Activated CD8-positive, alpha-beta T cell treated with anti-CD3 and anti-CD28 coated beads for 36 hours (primary cell): ENCODE measurements at places on chromosomes 7 and 10. TPM values are rescaled to one million over a fixed set of nuclear protein-coding genes. Genes with fewer than 3 reads are reported as not detected.

Gene GSDME
- 5.2 TPM for total RNA-seq

Gene FAM24B
- 10.6 TPM for total RNA-seq

Gene PLA2G12B
- not detected for total RNA-seq

Gene TDRD1
- total RNA-seq: 0.05 TPM

DNA sequence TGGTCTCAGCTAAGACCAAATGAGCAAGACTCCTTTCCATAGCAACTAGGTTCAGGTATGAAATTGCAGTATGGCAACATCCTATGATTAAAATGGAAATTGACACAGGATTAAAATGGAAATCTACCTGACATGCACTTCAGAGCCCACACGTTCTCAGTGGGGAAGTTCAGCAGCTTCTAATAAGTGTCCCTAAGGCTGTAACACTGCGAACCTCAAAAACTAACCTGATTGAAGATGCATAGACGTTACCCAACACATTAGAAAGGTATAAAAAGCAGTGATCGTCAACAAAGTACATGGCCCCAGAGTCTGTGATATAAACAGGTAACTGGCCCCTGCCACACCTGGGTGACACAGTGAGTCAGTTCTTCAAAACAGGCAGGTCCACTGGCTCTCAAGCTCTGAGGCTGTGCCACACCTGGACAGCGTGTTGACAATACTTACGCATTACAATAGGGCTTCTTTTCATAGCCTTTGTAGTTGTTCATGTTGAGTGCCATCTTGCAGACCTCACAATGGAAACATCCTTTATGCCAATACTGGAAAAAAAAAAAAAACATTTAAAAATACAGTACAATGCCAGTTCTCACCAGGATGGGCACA lies 274.9 kb upstream of the NEBL start:
- H3K36me3 ChIP-seq: no peaks in the 10 kb centered on the region
- peaks cover 5% of the 10 kb centered on the region for H3K4me1 ChIP-seq
- H3K27me3 ChIP-seq: peaks cover 52% of the 10 kb centered on the region
